ENCODE measurements at places on chromosomes 3 and 15. TPM values are rescaled to one million over a fixed set of nuclear protein-coding genes. Genes with fewer than 3 reads are reported as not detected.

CCRL2 gene
- 0.97 TPM for total RNA-seq

AP3B2 gene
- 0.11 TPM for total RNA-seq

DNA sequence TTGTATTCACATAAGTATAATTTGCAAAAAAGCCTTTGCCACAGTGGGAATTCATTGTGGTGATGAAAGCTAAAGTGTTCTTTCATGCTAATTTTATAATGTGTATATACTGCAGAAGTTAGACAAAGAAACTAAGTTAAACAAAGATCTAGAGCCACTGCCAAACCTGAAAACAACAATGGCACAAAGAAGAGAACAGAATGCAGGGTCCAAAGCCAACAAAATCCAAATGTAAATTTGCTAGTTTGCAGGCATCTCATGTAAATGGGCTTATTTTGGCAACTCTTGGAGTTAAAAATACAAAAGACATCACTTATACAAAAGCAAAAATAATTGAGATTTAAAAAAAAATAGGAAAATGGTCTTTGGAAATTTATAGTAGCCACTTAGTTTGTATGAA, 123.0 kb downstream of the TCF12 start:
- no peak for DNase-seq

NMNAT3 gene
- not detected for total RNA-seq

GRCh38 chr3:94063496-94064119, 747 bp downstream of the NSUN3 start:
- DNase-seq = no peak

Measured in SJSA1 (cell line).